NT2/D1 (cell line): ENCODE measurements at places on chromosomes 3 and 15.

GRCh38 chr3:123800362-123800682, 83.8 kb downstream of the MYLK start:
- no peak for DNase-seq

DNA sequence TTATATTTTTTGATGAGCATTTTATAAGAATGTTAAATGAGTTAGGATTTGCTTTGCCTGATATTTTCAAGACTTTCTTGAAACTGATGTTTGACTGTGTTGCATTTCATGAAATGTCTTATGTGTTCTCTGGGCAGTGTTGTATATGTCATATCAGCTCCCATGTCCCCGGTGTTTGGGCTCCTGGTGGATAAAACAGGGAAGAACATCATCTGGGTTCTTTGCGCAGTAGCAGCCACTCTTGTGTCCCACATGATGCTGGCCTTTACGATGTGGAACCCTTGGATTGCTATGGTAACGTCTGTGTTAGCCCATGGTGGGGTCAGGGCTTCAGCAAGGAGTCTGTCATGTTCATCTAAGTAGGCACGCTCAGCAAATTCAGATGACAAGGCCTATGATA, 20.0 kb downstream of the MFSD1 start:
- no peak for DNase-seq

- DNase-seq = no peak
Observed at GRCh38 chr3:11907667-11908660, 61.3 kb upstream of the TAMM41 start.

DNA sequence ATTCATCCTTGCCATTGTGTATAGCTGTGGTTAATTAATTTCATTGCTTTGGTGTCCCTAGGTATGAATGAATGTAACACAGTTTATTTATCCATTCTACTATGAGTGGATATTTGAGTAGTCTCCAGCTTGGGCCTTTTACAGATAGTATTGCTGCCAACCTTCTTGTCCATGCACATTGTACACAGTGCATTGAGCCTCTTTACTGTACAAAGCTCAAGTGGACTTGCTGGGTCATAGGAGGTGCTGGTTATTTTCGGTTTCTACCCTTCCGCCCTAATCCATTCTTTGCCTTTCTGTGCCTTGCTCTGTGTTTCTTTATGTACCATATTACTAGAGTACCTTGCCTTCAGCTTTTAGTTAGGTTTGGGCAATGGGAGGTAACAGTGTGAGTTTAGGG, 60.7 kb downstream of the DUT start:
- DNase-seq = no peak

DNA sequence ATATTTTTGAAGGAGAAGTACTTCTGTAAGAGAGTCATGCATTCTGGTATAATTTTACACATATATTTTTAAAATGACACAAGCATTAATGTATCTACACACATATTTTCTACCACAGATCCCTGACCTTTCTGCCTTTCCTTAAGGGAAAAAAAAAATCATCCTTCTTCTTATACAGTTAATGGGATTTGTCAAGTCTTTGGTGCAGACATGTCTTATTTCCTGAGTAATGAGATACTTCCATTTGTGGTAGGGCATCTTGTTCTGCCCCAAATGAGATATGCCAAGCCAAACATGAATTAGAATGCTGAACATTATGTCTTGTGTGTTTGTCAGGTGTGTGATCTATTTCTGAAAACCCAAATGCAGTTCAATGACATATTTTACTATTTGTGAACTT, 329.9 kb downstream of the RBMS3 start:
- no peak for DNase-seq

- no peak for DNase-seq
Observed at GRCh38 chr3:5444253-5444652, 256.7 kb downstream of the EDEM1 start.

- DNase-seq = no peak
Observed at GRCh38 chr3:13015286-13016082, 57.7 kb downstream of the IQSEC1 start.

GRCh38 chr3:158773166-158773565, 28.7 kb upstream of the MFSD1 start:
- DNase-seq = no peak

GRCh38 chr3:51937611-51938450, 3.9 kb downstream of the RRP9 start:
- no peak for DNase-seq

- DNase-seq = no peak
Observed at GRCh38 chr3:1908651-1909445, 189.8 kb upstream of the CNTN4 start.

DNA sequence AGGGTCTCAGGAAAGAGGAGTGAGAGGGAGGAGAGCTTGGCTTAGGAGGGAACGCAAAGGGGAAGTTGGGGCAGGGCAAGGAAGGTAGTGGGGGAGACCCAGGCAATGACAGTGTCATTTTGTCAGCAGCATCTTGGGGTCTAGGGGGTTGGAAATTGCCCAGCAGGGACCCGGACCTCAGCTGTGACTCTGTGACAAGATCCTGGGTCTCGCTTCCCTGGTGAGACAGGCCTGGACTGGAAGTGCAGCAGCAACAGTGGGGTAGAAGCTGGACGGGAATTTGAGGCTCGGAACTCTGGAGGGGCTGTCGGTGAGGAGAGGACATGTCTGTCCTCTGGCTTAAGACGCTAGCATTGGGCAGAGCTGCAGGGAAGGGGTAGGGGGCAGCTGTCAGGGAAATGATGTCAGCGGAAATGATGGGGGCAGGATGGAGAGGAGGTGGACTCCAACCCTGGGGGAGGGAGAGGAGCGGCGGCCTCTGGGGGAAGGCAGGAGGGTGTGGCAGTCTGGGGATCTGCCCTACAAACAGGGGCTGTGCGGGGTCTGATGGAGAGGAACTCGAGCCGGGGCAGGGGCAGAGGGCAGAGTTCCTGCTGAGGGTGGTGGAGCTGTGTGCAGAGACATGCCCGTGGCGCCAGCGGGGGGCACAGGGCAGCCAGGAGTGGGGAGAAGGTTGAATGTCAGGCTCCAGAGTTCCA, 12.3 kb downstream of the ANPEP start:
- no peak for DNase-seq

DNA sequence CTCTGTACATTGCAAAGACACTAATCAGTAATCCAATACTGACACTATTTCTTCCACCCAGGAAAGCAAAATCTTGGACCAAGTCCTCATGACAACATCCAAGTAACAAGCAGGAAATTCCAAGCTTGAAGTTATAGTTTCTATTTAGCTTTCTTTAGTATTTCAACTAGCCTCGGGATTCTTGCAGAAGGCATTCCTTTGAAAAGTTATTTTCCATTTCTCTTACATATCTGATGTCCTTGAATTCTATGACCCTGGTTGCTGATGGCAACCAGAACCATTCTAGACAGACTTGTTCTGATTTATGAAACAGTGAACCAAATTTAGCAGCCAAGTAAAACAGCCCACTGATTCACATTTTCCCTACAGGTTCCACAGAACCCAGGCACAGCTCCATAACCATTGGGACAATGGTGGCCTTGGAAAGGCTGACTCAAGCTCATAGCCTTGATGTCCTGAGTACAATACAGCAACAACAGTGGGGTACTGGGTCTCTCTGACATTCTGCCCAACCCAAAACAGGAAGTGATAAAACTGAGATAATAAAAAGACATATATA, 26.5 kb downstream of the P3H2 start:
- DNase-seq = no peak

DNA sequence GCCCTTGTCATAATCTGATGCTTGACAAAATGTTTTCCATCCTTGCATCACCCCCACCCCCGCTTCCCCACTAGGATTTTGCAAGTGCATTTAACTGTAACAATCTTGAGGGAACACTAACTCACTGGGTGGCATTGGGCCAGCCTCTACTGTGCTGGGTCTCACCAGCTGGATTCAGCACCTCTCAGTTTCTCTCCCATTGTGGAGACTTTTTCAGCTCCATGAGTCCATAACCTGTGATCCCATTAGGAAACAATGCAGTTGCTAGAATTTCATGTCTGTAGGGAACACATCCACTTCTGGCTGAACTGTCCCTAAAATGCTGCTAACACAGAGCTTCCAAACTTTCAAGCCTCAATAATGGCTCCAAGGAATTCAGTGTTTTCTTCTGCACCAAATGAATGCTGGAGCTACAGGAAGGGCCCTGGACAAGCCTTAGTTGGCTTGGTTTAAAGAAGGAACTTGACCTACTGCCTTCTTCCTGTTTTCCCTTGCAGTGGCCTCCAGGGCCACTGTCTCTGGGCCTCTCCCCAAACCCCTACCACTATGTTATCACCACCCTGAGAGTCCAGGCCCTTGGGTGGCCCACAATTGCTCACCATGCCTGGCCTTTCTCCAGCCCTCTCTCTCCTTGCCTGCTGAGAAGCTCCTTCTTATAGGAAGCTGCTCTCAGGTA, 15.6 kb downstream of the CYP19A1 start:
- DNase-seq = no peak

DNA sequence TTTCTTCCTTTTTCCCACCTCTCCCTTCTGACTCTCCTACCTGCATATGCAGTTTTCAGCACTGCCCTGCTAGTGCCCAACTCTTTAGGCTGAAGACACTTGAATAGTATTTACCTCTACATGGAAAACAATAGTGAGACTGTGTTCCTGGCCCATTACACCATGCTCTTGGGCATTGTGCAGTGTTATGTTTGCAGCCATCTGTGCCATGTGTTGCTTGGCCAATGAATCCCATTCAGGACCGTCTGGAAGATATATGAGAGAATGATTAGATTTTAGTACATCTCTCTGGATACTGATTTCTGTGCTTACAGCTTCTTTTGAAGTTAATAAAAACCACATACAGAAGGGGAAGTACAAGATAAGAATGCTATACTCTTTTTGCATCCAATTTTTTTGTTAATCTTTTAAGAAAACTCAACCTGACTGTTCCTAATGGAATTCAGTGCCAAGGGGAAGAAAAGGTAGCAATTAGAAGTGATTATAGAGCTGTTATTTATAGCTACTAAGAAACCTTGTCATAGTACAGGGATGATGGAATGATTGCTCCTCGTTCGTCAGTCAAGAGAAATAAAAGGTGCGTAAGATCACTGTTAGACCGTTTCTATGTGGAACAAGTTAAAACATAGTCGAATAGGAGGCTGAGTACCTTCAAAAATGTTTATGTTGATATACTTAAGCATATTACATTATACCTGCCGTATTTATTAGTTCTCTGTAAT, 58.9 kb downstream of the TMEM41A start:
- no peak for DNase-seq

DNA sequence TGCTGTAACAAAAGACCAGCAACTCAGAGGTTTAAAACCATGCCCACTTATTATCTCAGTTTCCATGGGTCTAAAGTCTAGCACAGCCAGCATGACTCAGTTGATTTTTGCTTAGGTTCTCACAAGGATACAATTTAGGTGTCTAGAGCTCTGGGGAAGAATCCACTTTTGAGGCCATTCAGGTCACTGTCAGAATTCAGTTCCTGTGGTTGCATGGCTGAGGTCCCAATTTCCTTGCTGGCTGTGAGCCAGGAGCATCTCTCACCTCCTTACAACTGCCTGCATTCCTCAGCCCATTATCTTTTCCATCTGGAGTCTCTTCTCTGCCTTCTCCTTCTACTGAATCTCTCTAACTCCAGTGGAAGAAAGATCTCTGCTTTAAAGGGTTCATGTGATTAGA, 240.5 kb upstream of the CFAP20DC start:
- no peak for DNase-seq

GRCh38 chr3:177345049-177345972, 148.0 kb upstream of the TBL1XR1 start:
- DNase-seq = no peak

GRCh38 chr15:43285609-43286037, 18.9 kb upstream of the TGM5 start:
- DNase-seq = no peak

GRCh38 chr3:59056706-59057105, 6.9 kb upstream of the CFAP20DC start:
- DNase-seq = no peak

DNA sequence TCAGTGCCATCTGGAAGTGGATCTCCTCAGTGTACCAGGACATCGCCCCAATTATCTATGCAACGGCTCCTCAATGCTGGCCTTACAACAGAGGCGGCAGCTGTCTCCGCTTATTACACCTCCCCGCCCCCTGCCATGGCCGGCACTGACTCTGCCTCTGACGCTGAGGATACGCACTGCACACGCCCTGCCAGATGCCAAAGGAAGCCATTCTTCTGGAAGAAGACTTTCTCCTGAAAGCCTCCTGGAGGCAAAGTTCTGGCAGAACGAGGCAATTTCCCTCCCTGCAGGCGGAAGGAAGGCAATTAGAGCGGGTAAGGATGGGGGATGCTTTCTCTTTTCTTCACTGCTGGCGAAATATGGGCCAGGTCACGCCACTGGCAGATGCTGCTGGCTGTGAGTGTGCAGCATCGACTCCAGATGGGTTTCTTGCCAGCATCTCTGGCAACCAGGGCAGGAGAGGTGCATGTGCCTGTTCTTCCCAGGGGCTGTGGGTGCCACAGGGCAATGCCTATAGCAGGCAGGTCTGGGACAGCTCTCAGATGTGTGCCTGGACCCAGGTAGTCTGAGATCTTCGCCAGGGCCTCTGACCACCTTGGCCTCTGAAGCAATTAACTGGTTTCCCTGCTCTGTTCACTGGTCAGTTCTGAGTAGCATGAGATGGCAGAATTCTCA, 62.2 kb upstream of the MRPS22 start:
- DNase-seq = no peak

GRCh38 chr15:47095833-47096232, 621.5 kb upstream of the SEMA6D start:
- DNase-seq = no peak

- no peak for DNase-seq
Observed at GRCh38 chr15:24943361-24943760, 11.4 kb upstream of the SNRPN start.

DNA sequence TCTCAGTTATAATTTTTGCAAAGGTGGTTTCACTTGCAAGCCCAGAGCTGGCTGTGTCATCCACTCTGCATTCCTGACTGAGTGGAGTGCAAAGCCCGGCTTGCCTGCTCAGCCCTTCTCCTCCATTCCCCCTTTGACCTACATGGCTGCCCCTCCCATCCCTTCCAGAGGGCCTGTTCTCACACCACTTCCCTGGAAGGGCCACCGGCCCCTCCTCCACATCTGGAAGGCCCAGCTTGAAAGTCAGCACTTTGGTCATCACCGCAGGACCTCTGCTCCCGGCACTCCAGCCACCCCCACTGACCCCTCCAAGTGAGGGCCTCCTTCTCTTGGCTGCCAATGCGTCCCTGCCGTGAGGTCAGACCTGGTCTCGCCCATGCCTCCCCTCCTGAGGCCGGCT, 74.1 kb upstream of the RNF7 start:
- no peak for DNase-seq

- no peak for DNase-seq
Observed at GRCh38 chr15:49466119-49466518, 43.1 kb downstream of the FGF7 start.

GRCh38 chr15:101651554-101652097, 555 bp downstream of the TM2D3 start:
- DNase-seq = no peak

GRCh38 chr15:50183112-50183794, 1.3 kb downstream of the SLC27A2 start:
- no peak for DNase-seq

GRCh38 chr15:49901996-49902684, 216.9 kb downstream of the ATP8B4 start:
- no peak for DNase-seq
